Stimulated activated CD4-positive, alpha-beta T cell treated with anti-CD3 and anti-CD28 coated beads, Interleukin-2, amount 100 ng/mL, for 24 hours (primary cell): ENCODE measurements at places on chromosomes 4 and X.

DNA sequence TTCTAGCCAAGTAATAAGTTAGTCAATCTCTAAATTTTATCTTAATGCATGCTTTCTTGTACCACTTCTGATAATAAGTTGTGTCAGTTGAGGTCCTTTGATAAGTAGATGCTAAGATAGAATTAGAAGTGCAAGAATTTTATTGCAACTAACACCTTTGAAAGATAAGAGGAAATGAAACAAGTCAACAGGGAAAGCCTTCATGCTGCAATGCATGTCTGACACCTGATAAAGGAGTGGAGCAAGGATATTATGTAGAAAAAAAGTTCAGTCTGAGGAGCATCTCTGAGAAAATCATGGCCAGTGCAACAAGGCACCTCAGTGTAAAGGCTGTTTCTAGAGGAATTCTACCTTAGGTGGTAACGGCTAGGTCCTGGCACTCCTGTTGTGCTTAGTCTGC is 210.7 kb upstream of the PPP1R2C start:
- no peak for DNase-seq

DNA sequence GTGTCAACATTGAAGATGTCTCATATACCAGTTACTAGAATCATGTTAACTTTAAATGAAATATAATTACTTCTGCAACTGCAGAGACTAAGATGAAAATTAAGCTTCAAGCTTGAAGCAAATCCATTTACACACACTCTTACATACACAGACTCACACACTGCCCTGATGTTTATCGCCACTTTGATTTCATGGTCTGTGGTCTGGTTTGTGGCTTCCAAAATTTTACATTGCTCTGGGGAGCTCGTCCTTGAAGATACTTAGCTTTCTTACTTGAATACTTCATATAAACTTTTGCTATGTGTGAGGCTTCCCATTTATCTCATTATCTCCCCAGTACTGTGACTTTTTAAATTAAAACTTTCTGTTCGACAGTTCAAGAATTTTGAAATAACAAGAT is 35.8 kb downstream of the ARHGEF38 start:
- DNase-seq = no peak

- no peak for DNase-seq
Observed at GRCh38 chrX:16978193-16978984, 31.9 kb downstream of the REPS2 start.

- DNase-seq = no peak
Observed at GRCh38 chrX:113421432-113421831, 580.8 kb upstream of the AMOT start.

DNA sequence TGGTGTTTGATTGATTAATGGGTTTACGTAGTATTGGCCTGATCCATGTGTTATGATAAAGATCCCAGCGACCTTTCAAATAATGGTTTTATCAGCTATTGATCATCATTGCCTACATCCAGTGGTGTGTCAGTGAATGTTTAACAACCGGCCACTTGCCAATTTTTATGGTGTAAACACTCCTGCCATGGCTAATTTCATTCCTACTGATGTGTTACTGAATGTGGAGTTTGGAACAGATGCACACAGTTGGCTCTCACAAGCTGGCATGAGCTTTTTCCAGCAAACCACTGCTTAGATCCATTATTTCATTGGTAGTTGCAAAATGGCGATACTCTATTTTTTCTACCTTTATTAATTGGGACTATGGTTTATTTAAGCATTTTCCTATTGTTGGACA is 139.9 kb downstream of the REPS2 start:
- no peak for DNase-seq

DNA sequence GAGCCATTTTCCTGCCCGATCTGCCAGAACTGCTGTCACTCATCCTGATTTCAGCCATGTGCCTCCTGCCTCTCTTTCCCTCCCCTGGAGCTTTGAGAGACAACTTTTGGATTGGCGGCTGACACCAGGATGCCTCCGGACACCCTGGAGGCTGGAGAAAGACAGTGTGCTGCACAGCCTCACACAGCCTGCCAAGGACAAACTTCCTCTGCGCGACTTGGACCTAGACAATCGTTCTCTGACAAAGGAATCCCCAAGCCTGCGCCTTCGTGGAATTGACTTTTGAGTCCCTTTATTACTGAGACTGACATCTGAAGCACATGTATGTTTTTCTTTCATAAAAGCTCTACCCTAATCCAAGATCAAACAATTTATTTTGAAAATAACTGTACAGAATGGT is 10.8 kb upstream of the LDB2 start:
- no peak for DNase-seq
